ENCODE measurements at places on chromosomes 5 and 9.
A peak's percentile ranks its signal among the peaks of the same experiment; 100 is the strongest.

DNA sequence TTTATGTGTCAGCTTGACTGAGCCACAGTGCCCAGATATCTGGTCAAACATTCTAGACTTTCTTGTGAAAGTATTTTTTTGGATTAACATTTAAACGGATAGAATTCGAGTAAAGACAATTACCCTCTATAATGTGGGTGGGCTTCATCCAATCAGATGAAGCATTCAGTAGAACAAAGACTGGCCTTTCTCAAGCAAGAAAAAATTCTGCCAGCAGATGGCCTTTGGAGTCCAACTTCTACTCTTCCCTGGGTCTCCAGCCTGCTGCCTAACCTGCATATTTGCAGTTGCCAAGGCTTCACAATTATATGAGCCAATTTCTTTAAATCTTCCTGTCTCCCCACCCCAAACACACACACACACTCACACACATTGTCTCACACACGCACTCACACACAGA lies 86.4 kb downstream of the MED10 start:
- peak; percentile 14 for DNase-seq

DNA sequence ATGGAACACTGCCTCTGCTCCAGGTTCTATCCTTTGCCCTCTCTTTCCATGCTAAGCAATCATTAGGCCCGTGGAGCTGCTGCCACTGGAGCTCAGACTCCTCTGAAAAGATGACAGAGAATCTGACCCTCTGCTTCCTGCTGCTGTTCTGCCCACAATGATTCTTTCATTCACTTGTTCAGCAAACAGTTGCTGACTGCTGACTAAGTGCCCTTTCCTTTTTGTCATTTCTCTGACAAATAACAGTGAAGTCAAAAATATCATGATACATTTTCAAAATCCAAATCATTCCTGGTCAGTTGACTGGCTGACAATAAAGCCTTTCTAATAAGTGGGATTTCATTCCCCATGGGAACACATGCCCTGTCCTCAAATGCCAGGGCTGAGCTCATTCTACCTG lies 110.1 kb downstream of the SIL1 start:
- DNase-seq: no peak

- DNase-seq: no peak
Measured at GRCh38 chr5:57832875-57833274, 350.3 kb upstream of the ACTBL2 start.

- no peak for DNase-seq
Measured at GRCh38 chr9:135616619-135617537, 22.5 kb downstream of the GLT6D1 start.

DNA sequence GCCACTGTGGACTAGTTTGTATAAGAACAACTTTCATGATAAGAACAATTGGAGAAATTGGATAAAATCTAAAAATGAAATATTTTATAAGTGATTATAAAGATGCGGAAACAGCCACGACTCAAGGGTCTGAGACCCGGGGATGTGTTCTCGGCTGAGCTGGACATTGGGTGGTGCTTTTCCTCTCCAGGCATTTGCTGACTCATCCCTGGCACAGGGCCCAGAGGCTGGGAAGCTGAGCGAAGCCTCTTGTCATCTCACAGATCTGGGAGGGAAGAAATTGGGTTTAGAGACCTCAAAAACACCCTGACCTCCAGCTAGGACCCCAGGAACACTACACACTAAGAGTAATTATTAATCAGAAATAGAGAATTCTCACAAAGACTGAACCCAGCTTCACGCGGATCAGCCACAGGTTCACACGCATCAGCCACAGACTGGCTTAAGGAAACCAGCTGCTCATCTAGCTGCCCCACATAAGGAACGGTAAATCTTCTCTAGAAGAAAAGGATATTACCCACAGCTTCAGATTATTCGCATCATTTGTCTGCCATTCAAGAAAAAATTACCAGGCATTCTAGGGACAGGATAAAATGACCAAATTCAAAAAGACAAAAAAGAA lies 2.8 kb upstream of the OR2V1 start:
- DNase-seq: no peak

DNA sequence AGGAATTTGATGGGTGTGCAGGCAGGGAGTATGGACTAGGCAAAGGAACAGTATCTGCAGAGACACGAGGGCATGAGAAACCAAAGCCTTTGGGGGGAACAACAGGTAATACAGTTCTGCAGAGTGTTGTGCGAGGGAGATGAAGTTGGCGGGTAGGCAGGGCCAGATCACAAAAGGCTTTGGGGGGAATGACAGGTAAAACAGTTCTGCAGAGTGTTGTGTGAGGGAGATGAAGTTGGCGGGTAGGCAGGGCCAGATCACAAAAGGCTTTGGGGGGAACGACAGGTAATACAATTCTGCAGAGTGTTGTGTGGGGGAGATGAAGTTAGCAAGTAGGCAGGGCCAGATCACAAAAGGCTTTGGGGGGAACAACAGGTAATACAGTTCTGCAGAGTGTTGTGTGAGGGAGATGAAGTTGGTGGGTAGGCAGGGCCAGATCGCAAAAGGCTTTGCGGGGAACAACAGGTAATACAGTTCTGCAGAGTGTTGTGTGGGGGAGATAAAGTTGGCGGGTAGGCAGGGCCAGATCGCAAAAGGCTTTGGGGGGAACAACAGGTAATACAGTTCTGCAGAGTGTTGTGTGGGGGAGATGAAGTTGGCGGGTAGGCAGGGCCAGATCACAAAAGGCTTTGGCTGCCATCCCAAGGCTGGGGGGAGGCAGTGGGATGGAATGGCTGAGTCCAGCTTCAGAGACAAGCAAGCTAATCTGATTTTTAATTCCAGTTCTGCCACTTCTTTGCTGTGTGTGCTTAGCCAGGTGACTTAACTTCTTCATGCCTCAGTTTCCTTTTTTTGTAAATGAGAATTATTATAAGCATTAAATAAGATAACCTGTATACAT lies 33.0 kb downstream of the FRMPD1 start:
- DNase-seq: no peak

GRCh38 chr9:2242831-2243330 lies 227.7 kb downstream of the SMARCA2 start:
- DNase-seq: no peak

DNA sequence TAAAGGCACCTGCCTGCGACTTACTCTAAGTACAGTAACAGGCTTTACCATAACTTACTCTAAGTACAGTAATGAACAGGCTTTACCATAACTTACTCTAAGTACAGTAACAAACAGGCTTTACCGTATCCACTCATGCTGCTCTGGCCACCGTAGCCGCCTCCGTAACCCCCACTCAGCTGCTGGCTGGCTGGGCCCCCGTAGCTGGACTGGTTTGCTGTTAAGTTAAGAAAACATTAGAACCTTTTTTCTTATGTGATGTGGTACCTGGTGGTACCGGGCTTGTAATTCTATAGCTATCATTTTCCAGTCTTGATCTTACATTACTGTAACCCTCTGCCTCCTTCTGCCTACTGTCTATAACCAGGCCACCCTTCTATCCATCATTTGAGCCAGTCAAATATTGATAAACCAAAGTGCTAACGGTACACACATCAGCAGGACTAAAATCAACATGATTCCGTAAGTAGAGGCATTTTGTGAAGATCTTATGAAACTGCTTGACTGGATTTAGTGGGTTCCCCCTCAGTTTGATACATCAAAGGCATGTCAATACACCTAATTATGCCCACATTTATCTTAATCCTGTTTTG lies 7.4 kb downstream of the HNRNPH1 start:
- DNase-seq: no peak

DNA sequence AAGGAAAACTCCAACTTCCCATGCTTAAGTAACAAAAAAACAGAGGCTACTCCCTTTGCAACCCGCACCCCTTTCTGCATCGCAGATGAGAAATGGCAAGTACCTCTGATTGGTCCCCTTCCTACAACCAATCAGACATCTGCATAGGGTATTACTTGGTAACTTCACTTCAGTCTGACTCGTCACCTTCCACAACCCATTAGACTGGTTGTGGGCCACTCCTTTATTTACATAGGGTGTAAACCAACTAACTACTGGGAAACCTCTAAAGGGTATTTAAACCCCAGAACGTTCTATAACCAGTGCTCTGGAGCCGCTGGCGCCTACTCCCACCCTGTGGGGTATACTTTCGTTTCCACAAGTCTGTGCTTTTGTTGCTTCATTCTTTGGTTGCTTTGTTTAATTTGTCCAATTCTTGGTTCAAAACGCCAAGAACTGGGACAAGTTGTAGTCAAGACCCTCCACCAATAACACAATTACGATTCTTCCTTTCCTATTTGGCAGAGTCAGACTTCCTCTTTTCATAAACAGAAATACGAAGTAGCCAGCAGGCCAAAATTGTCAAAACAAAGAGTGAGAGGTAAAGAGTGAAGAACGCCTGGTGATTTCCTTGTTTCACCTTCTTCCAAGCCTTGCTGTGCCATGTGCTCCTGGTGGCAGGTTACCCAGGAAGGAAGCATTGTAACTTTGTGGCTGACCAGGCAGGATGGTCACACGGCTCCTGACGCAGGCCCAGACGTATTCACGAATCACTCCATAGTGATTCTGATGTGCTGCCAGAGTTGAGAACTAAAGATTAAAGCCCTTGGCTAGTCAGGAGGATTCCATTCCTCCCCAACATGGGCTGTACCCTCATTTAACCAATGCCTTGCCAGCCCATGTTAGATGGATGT lies 477.4 kb downstream of the ARHGEF28 start:
- no peak for DNase-seq

DNA sequence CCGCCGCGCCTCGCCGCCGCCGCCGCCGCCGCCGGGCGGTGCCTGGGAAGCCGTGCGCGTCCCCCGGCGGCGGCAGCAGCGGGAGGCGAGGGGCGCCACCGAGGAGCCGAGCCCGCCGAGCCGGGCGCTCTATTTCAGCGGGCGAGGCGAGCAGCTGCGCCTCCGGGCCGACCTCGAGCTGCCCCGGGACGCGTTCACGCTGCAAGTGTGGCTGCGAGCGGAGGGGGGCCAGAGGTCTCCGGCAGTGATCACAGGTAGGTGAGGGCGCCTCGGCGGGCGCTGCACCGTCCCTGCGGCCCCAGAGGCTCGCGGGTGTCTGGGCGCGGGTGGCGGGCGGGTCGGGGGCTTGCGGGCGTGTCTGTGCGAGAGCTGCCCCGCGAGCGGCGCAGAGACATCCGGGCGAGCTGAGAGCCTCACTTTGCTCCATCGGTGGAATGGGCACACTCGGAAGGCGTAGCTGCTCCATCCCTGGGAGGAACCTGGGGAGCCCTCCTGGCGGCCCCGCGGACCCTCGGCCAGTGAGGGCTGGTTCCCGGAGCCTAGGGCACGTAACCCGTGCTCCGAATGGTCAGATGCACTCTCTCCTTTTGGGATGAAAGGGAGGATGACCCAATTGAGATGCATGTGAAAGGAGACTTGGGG lies 864 bp downstream of the PAPPA start:
- no peak for DNase-seq

DNA sequence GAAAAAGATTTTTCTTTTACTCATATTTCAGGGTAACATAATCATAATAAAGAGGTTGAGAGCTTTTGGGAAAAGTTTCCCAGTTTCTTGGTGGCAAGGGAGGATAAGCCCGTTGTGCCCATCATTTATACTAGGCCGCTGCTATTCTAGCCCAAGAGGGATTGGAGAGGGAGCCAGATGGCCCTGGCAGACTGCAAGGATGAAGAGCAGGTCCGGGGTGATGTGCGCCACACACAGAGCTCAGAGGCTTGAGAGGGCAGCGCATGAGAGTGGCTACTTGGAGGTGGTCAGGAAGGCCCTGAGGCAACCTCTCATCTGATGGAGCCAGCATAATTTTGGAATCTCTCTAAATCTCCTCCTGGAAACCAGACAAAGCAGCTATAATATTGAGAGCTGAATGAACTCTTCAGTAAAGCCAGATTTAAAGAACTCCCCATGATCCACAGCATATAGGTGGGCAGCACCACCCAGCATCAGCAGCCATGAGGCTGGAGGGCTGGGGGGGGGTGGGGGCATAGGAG lies 110.1 kb downstream of the MED27 start:
- DNase-seq: no peak

DNA sequence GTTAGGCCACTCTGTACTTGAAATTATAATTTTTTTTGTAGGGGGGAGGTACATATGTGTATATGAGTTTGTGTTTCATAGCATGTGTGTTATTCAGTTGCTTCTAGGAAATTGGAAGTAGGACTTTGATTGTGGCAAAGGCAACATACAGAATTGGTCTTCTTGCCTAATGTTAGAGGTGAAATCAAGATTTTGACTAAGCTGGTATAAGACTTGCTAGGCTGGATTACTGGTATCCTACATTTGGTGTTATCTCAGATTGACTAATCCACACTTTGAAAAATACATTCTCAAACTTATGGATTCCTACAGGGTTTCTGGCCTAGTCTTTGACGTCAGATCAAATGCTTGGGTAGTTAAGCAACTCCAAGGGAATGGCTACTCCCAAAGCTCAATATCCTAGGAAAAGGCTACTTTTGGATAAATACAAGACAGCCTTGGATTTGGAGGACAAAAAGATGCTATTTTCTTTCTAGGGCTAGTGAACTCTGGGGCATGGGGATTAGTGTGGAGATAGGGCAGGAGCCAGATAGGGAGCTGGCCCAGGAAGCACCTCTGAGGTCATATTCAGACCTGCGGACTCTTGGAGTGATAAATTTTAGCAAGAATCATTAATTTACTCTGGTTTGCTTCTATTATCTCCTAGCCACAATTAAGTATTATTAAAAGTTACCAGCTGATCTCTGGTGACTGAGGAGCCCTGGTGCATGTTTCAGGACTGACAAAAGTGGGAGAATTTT lies 144.0 kb upstream of the RPS23 start:
- DNase-seq: no peak

DNA sequence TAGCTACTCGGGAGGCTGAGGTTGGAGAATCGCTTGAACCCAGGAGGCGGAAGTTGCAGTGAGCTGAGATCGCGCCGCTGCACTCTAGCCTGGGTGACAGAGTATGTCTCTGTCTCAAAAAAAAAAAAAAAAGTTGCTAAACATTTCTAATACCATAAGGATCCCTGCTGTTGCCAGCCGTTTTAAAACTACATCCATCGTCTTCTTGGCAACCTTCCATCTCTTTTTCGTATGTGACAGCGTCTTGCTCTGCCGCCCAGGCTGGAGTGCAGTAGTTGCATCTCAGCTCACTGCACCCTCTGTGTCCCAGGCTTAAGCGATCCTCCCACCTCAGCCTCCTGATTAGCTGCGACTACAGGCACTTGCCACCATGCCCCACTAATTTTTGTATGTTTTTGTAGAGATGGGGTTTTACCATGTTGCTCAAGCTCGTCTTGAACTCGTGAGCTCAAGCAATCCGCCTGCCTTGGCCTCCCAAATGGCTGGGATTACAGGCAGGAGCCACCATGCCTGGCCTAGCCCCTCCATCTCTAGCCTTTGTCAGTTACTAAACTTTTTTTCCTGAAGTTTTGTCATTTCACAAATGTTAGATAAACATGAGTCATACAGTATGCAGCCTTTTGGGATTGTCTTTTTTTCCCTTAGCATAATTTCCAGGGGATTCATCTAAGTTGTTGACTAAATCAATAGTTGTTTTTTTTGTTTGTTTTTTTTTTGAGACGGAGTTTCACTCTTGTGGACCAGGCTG lies 13.5 kb downstream of the NSD1 start:
- DNase-seq: no peak

DNA sequence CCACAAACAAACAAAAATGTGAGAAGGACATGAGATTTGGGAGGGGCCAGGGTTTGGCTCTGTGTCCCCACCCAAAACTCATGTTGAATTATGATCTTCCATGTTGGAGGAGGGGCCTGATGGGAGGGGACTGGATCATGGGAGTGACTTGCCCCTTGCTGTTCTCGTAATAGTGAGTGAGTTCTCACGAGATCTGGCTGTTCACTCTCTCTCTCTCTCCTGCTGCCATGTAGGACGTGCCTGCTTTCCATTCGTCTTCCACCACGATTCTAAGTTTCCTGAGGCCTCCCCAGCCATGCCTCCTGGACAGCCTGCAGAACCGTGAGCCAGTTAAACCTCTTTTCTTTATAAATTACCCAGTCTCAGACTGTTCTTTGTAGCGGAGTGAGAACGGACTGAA lies 118.7 kb downstream of the RXRA start:
- no peak for DNase-seq
